ENCODE measurements at places on chromosomes 3 and 15.

DNA sequence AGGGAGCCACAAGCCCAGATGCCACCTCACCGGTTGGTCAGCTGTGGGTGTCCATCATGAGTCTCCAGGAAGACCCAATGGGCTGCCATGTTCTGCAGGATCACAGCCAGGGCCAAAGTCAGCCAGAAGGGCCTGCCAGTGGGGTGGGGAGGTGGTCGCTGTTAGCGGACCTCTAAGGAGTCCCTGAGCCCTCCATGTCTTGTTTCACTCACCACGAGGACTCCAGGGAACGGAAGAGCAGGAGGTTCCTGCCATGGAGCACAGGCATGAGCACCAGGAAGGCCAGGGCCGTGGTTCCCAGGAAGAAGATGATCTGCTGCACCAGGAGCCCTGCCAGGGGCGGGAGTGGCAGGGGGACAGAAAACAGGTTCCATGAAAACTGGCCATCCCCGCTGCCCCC is 8.6 kb downstream of the ISLR start:
- DNase-seq: no peak

DNA sequence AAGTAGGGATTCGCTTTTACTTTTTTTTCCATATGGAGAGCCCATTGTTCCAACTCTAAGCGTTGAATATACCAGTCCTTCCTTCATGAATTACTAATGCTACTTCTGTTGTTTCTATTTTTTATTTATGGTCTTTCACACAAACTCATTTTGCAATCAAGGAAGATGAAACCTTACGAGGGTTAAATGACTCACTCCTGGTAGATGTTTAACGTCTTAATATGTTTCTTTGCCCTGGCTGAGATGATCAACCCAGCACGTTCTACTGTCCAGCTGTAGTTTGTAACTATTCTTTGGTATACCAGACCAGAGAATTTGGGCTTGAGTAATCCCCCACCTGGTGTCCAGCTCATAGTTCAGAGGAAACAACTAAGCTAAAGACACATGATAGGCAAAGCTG is 23.1 kb downstream of the CDCP1 start:
- no peak for DNase-seq

GRCh38 chr3:144273601-144274000 is 302.0 kb downstream of the DIPK2A start:
- DNase-seq: no peak

GRCh38 chr3:99633887-99634558 is 4.4 kb upstream of the COL8A1 start:
- no peak for DNase-seq

- no peak for DNase-seq
Measured at GRCh38 chr3:115385774-115386730, 237.3 kb upstream of the GAP43 start.

GRCh38 chr3:17730318-17730967 is 12.0 kb downstream of the TBC1D5 start:
- DNase-seq: no peak

GRCh38 chr3:29721789-29722188 is 440.9 kb downstream of the RBMS3 start:
- no peak for DNase-seq

- no peak for DNase-seq
Measured at GRCh38 chr15:81516461-81516860, 142.4 kb upstream of the TMC3 start.

- DNase-seq: no peak
Measured at GRCh38 chr3:38827791-38828190, 11.8 kb upstream of the SCN10A start.

DNA sequence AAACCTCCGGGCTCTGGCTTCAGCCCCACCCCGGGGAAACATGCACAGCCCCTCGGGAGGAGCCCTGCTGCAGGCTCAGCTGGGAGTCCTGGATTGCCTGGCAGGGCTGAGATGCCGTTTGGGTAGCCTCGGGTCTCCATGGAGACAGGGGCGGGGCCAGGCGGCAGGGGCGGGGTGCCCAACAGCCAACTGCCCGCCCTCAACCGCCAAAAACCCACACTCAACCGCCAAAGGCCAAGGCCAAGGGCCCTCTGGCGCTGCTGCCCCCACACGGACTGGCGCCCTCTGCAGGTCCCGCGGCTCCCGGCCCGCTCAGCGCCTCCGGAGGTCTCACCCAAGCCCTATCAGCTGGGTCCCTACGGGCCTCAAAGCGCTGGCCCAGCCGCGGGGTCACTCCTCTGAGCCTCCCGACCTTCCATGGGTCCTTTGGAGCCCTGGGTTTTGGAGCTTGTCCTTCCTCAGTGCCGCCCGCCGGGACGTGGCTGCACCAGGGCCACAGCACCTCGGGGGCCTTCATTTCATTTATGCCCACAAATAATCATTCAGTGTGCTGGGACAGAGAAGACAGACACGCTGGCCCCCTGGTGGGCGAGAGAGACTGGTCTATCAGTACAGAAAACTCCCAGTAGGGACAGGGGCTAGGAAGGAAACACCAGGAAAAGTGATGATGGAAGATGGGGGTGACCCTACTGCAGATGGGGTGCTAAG is 33.5 kb upstream of the ACAD9 start:
- DNase-seq: peak; percentile 68

DNA sequence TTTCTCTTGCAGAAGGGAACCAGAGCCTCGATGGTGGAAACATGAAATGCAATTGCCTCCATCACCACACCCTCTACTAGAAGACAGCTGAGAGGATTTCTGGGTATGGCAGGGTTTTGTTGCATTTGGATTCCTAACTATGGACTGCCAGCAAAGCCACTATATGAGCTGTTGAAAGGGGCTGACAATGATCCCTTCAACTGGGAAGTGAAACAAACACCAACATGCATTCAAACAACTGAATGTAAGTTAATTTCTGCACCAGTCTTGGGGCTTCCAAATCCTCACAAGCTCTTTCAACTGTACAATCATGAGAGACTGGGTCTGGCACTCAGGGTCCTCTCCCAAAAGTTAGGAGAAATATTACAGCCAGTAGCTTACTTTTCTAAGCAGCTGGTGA is 116.7 kb upstream of the PLCL2 start:
- DNase-seq: no peak

GRCh38 chr3:119524931-119525662 is 26.8 kb downstream of the TIMMDC1 start:
- no peak for DNase-seq

GRCh38 chr15:88178631-88179030 is 77.9 kb downstream of the NTRK3 start:
- no peak for DNase-seq

GRCh38 chr3:30131191-30131590 is 475.2 kb upstream of the TGFBR2 start:
- no peak for DNase-seq
